HuH-7.5 (cell line): ENCODE measurements at places on chromosomes 2 and 18.

DNA sequence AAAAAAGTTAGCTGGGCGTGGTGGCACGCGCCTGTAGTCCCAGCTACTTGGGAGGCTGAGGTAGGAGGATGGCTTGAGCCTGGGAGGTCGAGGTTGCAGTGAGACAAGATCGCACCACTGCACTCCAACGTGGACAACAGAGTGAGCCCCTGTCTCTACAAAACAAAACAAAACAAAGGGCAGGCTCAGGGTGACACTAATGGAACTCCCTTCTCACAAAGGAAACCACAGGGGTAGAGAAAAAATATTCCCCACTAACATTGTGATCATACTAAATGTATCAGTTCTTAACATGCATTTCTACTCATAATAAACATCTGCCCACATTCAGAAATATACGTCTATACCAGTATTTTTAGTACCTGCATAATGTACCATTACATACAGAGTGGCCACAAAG, 21.1 kb downstream of the STAM2 start:
- no peak for DNase-seq

DNA sequence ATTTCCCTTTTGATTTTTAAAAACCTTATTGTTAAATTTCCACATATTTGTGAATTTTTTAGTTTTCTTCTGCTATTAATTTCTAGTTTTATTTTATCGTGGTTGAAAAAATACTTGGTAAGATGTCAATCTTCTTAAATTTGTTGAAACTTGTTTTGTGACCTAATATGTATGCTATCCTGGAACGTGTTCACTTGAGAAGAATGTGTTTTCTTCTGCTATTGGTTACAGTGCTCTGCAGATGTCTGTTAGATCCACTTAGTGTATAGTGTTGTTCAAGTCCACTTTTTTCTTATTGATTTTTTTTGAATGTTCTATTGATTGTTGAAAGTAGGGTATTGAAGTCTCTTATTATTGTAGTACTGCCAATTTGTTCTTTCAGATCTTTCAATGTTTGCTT, 116.5 kb upstream of the NETO1 start:
- DNase-seq = no peak

DNA sequence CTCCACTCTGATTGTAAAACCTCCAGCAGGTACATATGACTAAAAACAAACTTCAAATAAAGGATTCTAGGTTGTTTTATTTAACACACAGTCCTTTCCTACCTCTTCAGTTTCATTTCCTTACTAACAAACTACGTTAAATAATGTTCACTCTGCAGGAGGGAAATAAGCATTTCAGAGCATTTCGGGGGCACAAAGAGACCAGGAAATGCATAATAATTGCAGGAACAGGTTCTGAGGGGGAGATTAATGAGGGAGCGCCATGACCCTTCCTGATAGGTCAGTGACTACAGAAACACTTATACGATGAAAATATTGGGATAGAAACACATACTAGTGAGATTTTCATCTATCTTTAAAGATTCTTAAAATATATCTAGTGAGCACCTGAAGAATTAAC, 416.6 kb downstream of the NRXN1 start:
- DNase-seq = no peak

GRCh38 chr2:208608122-208608835, 201.7 kb downstream of the PTH2R start:
- DNase-seq = no peak

- DNase-seq = no peak
Observed at GRCh38 chr18:1292167-1292566, 387.5 kb downstream of the ADCYAP1 start.

GRCh38 chr18:62330650-62331049, 5.5 kb downstream of the TNFRSF11A start:
- no peak for DNase-seq

DNA sequence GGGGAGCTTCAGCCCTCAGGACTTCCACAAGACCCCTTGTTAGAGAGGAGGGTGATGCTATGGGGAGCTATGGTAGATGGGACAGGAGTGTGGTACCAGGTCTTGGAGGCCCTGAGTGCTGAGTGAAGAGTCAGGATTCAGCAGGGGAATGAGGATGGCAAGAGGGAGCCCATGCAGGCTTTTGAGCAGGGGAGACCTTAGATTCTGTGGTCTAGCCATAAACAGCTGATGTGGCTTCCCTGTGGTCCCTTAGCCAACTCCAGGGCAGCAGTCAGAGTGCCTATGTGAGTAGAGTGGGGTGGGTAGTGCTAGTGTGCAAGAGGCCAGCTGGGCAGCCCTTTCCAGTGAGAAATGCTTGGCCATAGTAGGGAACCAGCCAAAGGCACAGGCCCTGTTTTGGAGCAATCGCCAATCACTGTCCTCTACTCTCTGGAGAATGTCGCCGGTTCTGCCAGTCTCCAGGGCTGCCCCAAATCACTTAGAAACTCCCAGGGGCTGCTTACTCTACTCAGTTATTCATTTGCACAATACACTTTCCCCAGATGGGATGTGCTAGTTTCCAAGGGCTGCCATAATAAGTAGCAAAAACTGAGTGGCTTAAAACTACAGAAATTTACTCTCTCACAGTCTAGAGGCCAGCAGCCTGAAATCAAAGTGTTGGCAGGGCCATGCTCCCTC, 310.5 kb downstream of the SMAD2 start:
- no peak for DNase-seq

GRCh38 chr2:176851200-176851888, 361.2 kb upstream of the HNRNPA3 start:
- DNase-seq = no peak

DNA sequence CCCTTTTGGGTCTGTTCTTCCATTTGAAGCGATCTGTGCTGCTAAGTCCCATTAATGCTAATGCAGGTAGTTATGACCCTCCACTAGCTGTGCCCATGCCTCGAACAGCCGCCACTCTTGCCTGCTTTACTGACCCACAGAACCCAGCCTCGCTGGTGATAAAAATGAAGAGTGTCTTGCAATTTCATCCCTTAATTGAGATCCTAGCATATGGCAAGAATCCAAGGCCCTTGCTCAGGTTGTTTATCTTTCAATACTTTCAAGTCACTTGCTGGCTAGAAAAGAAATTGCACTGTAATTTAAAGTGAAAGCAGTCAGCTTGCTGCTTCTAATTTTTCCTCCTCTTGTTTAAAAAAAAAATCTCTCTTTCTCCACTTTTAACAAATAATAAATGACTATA, 73.6 kb downstream of the ZNF521 start:
- DNase-seq = no peak

GRCh38 chr2:113197347-113198047, 23.7 kb downstream of the PSD4 start:
- DNase-seq = no peak

DNA sequence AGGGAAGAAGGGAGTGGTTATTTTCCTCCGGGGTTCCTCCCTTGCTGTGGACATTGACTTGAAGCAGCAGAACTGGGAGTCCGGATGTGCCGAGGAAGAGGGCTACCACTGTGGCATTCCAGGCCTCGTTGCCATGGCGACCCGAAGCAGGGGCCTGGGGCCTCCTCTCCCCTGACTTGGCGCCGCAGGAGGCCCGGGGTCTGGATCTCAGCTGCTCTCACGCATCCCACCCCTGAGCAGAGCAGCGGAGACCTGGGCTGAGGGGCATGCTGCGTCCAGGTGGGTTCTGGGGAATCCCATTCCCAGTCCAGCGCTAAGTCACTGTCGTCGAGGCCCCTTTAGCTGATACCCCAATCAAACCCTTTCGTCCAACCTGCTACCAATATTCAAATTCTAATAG, 100.2 kb downstream of the BCL11A start:
- no peak for DNase-seq

- DNase-seq = no peak
Observed at GRCh38 chr2:100235098-100235497, 87.2 kb downstream of the LONRF2 start.

- no peak for DNase-seq
Observed at GRCh38 chr18:5584746-5585417, 41.1 kb upstream of the EPB41L3 start.

GRCh38 chr2:85915606-85916303, 27.0 kb upstream of the ST3GAL5 start:
- DNase-seq = no peak

- DNase-seq = no peak
Observed at GRCh38 chr18:68417166-68417799, 297.6 kb downstream of the TMX3 start.

- DNase-seq = no peak
Observed at GRCh38 chr2:189798312-189799029, 14.2 kb downstream of the PMS1 start.

DNA sequence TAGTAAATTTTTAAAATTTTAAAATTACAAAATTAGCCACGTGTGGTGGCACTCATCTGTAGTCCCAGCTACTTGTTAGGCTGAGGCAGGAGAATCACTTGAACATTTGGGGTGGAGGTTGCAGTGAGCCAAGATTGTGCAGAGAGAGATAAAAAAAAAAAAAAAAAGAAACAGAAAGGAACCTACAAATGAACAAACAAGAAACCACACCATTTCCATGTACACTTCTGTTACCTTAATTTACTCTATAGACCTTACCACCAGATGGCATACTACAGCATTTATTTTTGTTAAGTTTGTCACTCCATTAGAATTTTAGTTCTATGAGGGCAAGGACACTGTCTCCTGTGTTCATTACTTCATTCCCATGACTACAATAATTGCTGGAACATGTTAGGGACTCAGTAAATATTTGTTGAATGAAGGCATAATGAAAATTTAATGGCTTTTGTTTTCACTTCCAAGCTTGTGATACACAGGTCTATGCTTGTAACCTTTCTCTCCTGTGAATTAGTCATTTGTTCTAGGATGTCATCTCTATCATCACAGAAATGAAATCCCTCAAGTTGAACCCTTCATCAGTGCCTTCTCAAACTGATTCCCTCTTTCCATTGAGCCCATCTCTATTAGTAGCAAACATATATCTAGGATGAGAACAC, 76.0 kb downstream of the ARHGAP15 start:
- no peak for DNase-seq

DNA sequence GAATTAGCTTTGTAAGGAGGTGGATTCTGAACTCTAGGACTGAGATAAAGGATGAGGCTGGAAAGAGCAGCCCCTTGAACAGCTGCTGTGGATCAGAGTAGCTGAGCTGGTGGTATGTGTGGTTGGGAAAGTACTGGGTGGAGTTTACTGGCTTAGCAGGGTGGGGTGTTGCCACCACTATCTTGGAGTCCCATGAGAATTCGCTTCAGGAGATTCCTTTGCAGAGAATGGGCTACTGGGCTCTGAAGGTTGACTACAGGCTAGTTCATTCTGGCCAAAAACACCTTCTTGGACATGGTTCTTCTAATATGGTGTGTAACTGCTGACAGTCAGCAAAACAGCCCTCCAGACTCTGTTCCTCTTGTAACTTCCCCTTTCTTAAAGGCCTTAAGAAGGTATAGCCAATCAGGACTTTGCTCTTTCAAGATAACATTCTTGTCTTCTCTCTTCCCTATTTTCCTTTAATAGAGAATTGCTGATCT, 52.7 kb downstream of the TET3 start:
- DNase-seq = no peak

DNA sequence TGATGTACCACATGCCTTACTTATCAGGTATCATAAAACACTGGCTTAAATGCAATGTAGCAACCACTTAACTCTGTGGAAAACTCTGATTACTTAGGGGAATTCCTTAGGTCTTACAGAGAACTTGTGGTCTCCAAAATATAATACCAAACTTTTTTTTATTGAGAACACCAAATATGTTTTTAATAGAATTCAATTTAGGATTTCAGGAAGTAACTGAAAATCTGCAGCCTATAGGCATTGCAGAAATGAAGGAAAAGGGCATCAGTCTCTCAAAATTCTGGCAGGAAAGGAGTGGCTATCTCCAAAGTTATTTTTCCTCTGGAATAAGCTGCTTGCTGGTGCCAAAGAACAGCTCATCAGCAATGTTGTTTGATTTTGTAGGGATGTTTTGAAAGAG, 105.3 kb upstream of the UGP2 start:
- DNase-seq = no peak

DNA sequence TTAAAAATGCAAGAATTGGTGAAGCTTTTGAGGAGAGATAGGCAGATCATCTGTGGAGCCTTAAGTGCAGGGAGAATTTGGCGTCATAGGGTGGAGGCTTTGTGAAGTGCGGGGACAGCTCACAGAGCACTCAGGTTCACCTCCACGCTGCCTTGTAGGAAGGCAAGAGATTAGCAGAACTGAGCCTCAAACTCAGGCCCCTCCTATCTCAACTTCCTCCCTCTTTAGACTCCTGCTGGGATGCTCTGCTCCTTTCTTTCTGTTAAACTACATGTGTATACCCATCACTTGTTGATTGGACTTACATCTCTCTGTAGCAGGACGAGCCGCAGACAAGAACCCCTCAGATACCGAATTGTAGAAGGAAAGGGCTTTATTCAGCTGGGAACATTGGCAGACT, 422.2 kb downstream of the SETBP1 start:
- DNase-seq = no peak

- DNase-seq = no peak
Observed at GRCh38 chr18:57397440-57398132, 37.6 kb upstream of the ONECUT2 start.

DNA sequence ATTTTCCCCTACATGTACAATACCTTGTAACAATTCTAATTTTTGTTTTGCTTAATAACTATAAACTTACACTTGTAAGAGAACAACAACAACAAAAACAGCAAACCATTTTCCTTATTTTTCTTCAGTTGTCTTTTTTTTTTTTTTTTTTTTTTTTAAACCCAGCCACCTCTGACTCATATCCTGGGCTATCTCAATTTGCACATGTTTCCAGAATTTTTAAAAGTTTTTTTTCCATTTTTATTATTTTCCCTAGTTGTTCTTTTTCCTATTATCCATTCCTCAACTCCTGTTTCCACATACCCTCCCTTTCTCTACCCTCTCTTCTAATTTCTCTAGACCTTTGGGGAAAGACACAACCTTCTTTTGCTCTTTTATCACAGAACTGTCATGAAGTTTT, 112.5 kb downstream of the EFEMP1 start:
- no peak for DNase-seq

- DNase-seq = no peak
Observed at GRCh38 chr18:11104307-11104706, 45.1 kb downstream of the PIEZO2 start.

GRCh38 chr2:229051798-229052197, 219.3 kb downstream of the PID1 start:
- no peak for DNase-seq

GRCh38 chr2:98396745-98397355, 47.8 kb upstream of the INPP4A start:
- DNase-seq = no peak

GRCh38 chr2:181440919-181441318, 16.3 kb upstream of the ITGA4 start:
- no peak for DNase-seq

DNA sequence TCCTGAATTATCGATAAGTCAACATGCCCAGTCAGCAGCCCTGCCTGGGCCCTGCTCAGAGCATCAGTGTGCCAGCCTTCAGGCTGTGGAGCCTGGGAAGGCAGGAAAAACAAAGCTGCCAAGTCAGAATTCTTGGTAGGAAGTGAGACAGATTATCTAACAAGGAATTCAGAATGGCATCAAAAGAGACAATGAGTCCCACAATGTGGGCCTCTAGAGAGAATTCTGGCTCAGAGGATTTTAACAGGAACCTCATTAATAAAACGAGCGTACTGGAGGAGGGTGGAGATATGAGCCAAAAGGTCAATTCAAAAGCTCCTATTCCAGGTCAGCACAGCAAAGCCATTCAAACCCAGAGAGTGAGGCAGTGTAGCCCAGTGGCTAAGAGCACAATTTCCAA, 327.6 kb upstream of the MMADHC start:
- DNase-seq = no peak
